ENCODE measurements at places on chromosomes 16 and 17.

DNA sequence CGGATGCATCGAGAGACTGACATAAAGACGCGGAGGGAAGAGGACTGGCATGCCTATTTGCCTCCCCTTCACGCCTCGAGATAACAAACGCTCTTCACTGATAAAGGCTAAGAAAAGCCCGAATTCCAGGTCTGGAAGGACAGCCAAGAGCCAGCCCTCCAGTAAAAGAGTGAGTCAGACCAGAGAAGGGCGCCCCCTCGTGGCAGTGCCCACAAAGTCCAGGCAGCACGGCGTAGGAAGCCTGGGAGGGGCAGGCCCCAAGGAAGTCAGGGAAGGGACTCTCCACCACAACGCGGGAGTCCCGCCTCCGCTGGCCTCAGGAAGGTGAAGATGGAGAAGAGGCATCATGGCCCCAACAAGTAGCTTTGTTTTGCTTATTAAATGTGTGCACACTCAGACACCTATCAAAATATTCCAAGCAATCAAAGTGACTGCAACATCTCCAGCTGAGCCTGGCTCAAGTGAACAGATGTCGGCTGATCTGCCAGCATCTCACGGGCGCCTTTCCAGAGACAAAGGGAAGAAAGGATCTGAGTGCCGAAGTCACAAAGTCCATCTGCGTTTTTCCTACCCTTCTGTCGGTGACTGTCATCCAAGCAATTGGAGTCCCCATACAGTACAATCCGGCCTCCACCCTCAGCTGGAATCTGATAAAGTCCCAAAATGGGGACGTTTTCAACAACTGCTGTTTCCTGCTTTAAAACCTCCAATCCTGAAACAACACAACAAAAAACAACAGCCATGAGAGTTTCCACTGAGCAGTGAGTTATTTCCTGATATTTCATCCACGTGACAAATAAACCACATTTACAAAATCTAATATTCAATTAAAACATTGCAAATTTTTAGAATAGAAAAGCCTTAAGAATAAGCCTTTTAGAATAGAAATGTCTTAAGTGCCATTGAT is 20.4 kb upstream of the SLC38A8 start:
- DNase-seq, result peak; percentile 72
- no peaks in the 10 kb centered on the region for H3K4me1 ChIP-seq
- no peak overlapping the region for H3K27ac ChIP-seq
- H3K36me3 ChIP-seq, result peaks cover 89% of the 10 kb centered on the region
- H3K27me3 ChIP-seq, result no peaks in the 10 kb centered on the region

- no peaks in the 10 kb centered on the region for H3K36me3 ChIP-seq
- H3K4me1 ChIP-seq, result no peaks in the 10 kb centered on the region
- no peaks in the 10 kb centered on the region for H3K27me3 ChIP-seq
- no peak overlapping the region for H3K27ac ChIP-seq
- DNase-seq, result no peak
Observed at GRCh38 chr16:54072237-54072636, 214.3 kb downstream of the IRX3 start.

DNA sequence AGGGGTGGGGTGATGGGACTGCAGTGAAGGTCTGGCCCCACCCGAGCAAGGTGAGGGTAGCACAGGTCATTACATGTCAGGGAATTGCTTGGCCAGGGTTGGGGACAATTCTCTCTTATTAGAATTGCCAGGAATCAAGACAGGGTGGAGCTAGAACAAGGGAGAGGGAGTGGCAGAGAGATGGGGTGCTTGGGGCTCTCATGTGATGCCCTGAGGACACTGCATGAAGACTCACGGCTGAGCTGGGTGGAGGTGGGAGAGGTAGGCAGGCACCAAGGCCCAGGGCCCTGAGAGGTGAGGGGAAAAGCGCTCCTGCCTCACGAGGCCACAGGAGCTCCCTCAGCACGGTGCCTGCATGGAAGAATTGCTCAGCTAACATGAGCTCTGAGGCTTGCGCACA is 3.6 kb downstream of the DPEP1 start:
- no peak for DNase-seq
- H3K4me1 ChIP-seq, result peaks cover 32% of the 10 kb centered on the region
- no peak overlapping the region for H3K4me3 ChIP-seq
- H3K36me3 ChIP-seq, result no peaks in the 10 kb centered on the region
- H3K27ac ChIP-seq, result peak overlapping the region; percentile 77
- no peaks in the 10 kb centered on the region for H3K27me3 ChIP-seq

- no peaks in the 10 kb centered on the region for H3K27me3 ChIP-seq
- no peak overlapping the region for H3K27ac ChIP-seq
- H3K4me3 ChIP-seq, result no peak overlapping the region
- no peaks in the 10 kb centered on the region for H3K4me1 ChIP-seq
- no peak for DNase-seq
Observed at GRCh38 chr17:48925251-48925990, 17.2 kb downstream of the UBE2Z start.

DNA sequence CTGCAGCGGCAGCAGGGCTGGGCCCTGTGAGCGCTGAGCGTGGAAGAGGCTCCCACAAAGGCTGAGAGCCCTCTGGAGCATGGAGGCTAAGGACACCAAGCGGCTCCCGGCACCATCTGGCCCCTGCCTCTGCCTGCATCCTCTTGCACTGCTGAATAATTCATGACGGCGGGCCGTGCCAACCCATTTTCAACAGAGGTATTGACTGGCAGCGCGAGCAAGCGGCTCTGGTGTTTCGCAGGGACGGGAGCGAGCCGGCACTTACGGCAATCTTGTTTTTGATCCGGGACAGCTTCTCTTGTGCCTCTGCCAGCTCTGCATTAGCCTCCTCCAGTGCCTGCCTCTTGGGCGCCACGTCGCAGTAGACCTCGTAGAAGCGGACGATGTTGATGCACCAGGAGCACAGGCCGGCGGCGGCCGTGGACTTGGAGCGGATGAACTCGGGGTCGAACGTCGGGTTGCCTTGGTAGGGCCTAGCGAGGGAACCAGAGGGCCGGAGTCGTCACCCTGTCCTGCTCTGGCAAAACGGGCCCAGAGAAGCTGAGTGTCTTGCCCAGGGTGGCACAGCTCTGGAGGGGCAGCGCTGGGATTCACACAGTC is 80.4 kb downstream of the PGS1 start:
- no peak overlapping the region for H3K27ac ChIP-seq
- H3K4me3 ChIP-seq, result no peak overlapping the region
- no peak for DNase-seq
- no peaks in the 10 kb centered on the region for H3K36me3 ChIP-seq
- H3K27me3 ChIP-seq, result no peaks in the 10 kb centered on the region

GRCh38 chr17:9643611-9644010 is 1.7 kb upstream of the USP43 start:
- H3K27ac ChIP-seq, result no peak overlapping the region
- no peak overlapping the region for H3K4me3 ChIP-seq
- no peaks in the 10 kb centered on the region for H3K27me3 ChIP-seq
- H3K36me3 ChIP-seq, result no peaks in the 10 kb centered on the region
- DNase-seq, result no peak
- H3K4me1 ChIP-seq, result peaks cover 16% of the 10 kb centered on the region

DNA sequence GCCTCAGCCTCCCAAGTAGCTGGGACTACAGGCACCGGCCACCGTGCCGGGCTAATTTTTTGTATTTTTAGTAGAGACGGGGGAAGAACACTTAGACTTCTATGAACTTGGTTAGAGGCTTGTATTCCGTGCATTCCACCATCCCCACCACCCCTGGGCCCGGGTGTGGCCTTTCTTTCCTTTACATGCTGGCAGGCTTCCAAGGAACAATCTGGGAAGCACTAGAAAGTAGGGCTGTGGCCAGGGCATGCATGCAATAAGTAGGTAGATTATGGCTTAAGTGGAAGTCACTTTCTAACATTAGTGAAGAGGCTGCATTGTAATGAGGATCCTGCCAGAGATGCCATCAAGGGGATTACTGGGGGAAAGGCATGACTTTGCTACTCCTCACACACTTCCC is 171.6 kb downstream of the SHISA6 start:
- H3K4me1 ChIP-seq, result no peaks in the 10 kb centered on the region
- no peaks in the 10 kb centered on the region for H3K36me3 ChIP-seq
- no peaks in the 10 kb centered on the region for H3K27me3 ChIP-seq
- DNase-seq, result no peak

DNA sequence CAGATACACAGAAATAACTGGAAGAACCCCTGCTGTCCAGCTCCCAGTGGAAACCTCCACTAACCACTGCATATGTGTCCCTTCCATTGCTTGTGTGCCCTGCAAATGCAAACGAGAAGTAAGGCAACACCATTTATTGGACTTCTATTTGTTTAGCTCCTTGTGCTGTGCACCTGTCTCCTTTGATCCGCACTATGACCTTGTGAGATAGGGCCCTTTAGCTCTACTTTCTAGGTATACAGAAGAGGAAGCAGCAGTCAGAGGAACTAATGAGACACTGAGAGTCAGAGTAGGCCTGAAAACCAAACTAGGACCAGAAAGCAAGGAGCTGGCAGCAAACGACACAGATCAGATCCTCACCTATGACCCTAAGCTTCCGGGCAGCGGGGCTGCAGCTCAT is 22.4 kb downstream of the SOX9 start:
- H3K27ac ChIP-seq, result no peak overlapping the region
- no peak for DNase-seq
- no peaks in the 10 kb centered on the region for H3K36me3 ChIP-seq
- no peaks in the 10 kb centered on the region for H3K4me1 ChIP-seq
- H3K27me3 ChIP-seq, result no peaks in the 10 kb centered on the region

DNA sequence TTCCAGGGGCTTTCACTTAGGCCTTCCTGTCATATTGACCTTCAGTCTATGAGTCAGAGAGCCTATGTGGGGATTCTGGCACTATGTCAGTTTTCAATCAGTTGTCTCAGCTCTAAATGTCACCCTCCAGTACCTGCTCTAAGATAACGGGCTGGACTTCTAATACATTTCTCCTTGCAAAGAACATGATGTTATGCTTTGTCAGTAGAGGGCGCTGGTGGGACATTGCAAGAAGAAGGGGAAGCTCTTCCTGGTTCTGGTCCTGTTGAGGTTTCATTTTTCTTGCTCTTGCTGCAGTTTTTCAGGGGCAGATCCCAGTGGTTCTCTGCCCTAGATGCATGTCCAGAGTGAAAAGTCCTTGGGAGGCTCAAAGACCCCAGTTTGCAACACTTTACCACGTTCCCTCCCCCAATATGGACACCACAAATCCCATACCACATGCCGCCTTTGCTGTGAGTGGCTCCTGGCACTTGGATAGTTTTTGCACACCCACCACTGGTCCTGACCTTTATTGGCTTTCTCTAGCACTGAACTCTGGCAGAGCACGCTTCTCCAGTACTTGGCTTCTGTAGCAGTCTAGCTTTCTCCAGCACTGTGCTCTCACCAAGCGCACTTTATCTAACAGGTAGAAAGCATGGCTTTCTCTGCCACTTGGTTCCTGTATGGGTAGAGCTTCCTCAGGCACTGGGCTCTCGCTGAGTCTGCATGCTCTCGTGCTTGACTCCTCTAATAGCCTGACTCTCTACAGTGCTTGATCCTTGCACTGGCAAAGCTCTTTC is 49.0 kb downstream of the BCL7C start:
- no peak overlapping the region for H3K4me3 ChIP-seq
- H3K27me3 ChIP-seq, result no peaks in the 10 kb centered on the region
- peaks cover 9% of the 10 kb centered on the region for H3K4me1 ChIP-seq
- no peaks in the 10 kb centered on the region for H3K36me3 ChIP-seq
- H3K27ac ChIP-seq, result peak overlapping the region; percentile 16
